ENCODE measurements at places on chromosomes 2 and 18.

DNA sequence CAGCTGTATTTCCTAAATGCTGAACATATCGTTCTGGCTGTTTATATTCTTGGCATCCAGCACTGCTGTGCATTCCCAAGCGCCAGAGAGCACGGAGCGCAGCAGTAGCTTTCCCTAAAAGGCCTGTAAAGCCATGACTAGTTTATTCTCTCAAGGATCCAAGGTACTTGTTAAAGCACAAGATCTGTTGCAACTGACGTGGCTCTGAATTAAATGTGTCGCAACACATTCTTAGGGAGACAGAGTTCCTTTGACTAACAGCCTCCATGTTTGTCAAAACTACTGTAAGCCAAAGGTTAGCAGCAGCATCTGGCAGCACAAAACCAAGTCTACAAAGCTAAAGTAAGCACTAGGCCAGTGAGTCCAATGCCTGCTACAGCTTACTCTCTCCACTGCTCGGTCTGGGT lies 188.6 kb upstream of the FN1 start:
- no peak overlapping the region for H3K27ac ChIP-seq
- no peaks in the 10 kb centered on the region for H3K27me3 ChIP-seq
- H3K4me3 ChIP-seq, result no peak overlapping the region
- peaks cover 2% of the 10 kb centered on the region for H3K4me1 ChIP-seq
- no peaks in the 10 kb centered on the region for H3K36me3 ChIP-seq

GRCh38 chr2:239106314-239106908 lies 258.5 kb downstream of the TWIST2 start:
- peaks cover 85% of the 10 kb centered on the region for H3K36me3 ChIP-seq
- DNase-seq, result no peak
- H3K4me3 ChIP-seq, result no peak overlapping the region
- no peaks in the 10 kb centered on the region for H3K27me3 ChIP-seq
- no peak overlapping the region for H3K27ac ChIP-seq

GRCh38 chr2:12199491-12200211 lies 453.2 kb downstream of the LPIN1 start:
- no peaks in the 10 kb centered on the region for H3K27me3 ChIP-seq
- no peak overlapping the region for H3K27ac ChIP-seq
- H3K36me3 ChIP-seq, result no peaks in the 10 kb centered on the region
- H3K4me3 ChIP-seq, result no peak overlapping the region

GRCh38 chr18:45667056-45667736 lies 51.9 kb downstream of the SLC14A2 start:
- H3K4me3 ChIP-seq, result no peak overlapping the region
- H3K36me3 ChIP-seq, result no peaks in the 10 kb centered on the region

- H3K36me3 ChIP-seq, result no peaks in the 10 kb centered on the region
- DNase-seq, result no peak
- H3K27me3 ChIP-seq, result peaks cover 13% of the 10 kb centered on the region
Observed at GRCh38 chr2:160062292-160063005, at the start of gene PLA2R1. Gene PLA2R1 (minus strand): TSS chr2:160062615. CDS start chr2:160062403, 212 bp downstream.

- H3K36me3 ChIP-seq, result no peaks in the 10 kb centered on the region
- H3K4me1 ChIP-seq, result no peaks in the 10 kb centered on the region
- H3K27ac ChIP-seq, result no peak overlapping the region
- DNase-seq, result no peak
Observed at GRCh38 chr2:238494573-238494961, 67.8 kb downstream of the ASB1 start.

DNA sequence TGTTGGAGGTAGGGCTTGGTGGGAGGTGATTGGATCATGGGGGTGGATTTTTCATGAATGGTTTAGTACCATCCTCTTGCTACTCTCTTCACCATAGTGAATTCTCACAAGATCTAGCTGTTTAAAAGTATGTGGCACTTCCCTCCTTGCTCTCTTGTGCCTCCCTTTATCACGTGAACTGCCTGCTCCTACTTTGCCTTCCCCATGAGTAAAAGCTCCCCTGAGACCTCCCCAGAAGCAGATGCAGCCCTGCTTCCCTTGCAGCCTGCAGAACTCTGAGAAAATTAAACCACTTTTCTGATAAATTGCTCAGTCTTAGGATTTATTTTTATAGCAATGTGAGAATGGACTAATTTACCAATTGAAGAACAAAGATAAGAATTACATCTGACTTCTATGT lies 223.1 kb downstream of the RNF144A start:
- H3K27ac ChIP-seq, result no peak overlapping the region
- DNase-seq, result no peak
- no peaks in the 10 kb centered on the region for H3K36me3 ChIP-seq
- no peak overlapping the region for H3K4me3 ChIP-seq

GRCh38 chr2:65278531-65278981 lies 50.9 kb downstream of the ACTR2 start:
- DNase-seq, result no peak
- H3K27me3 ChIP-seq, result no peaks in the 10 kb centered on the region
- H3K4me3 ChIP-seq, result no peak overlapping the region
- H3K27ac ChIP-seq, result no peak overlapping the region
- no peaks in the 10 kb centered on the region for H3K4me1 ChIP-seq

DNA sequence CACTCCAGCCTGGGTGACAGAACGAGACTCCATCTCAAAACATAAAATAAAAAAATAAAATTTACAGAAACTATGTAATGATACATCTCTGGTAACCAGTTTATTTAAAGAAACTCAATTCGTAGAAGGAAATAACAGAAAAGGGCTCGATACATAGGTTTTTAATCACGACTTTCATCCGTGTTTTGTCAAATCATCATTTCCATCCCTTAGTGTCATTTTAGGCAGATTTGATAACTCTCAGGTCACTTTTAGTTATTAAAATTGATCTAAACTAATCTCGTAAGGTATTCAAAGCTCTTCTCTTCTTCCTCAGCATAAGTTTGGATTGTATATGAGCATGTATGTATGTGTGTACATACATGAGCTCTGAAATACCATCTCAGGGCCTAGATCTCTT lies 59.3 kb upstream of the SPTBN1 start:
- H3K36me3 ChIP-seq, result no peaks in the 10 kb centered on the region
- no peak for DNase-seq
- no peak overlapping the region for H3K4me3 ChIP-seq
- no peaks in the 10 kb centered on the region for H3K4me1 ChIP-seq

GRCh38 chr2:207505728-207506127 lies 24.0 kb upstream of the CREB1 start:
- H3K4me3 ChIP-seq, result no peak overlapping the region
- no peak overlapping the region for H3K27ac ChIP-seq
- no peaks in the 10 kb centered on the region for H3K36me3 ChIP-seq
- H3K4me1 ChIP-seq, result peaks cover 39% of the 10 kb centered on the region

GRCh38 chr18:68766433-68766832 lies 31.4 kb upstream of the CCDC102B start:
- no peaks in the 10 kb centered on the region for H3K27me3 ChIP-seq
- DNase-seq, result no peak
- no peaks in the 10 kb centered on the region for H3K36me3 ChIP-seq
- no peak overlapping the region for H3K4me3 ChIP-seq
- no peaks in the 10 kb centered on the region for H3K4me1 ChIP-seq

GRCh38 chr2:186726938-186727337 lies 33.1 kb downstream of the FAM171B start:
- H3K27me3 ChIP-seq, result no peaks in the 10 kb centered on the region
- no peaks in the 10 kb centered on the region for H3K4me1 ChIP-seq
- H3K27ac ChIP-seq, result no peak overlapping the region
- H3K36me3 ChIP-seq, result no peaks in the 10 kb centered on the region
- H3K4me3 ChIP-seq, result no peak overlapping the region

DNA sequence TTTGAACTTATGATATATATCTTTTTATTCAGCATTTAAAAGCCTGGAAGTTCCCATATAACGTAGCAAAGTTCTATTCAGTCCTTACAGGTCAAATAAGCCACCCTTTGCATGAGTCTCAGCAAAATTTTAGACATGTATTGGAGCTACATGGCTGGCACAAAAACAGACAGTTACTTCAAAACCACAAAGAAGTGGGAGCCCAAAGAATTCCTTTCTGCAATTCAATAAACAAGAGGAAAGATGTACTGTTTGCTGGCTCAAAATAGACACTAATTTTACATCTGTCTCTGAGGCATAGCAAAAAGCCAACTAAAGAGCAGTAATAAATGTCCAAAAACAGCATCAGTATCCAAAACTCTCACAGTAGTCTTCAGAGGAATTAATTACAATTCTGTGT lies 87.0 kb downstream of the ZEB2 start:
- no peak overlapping the region for H3K27ac ChIP-seq
- peaks cover 5% of the 10 kb centered on the region for H3K4me1 ChIP-seq
- H3K36me3 ChIP-seq, result peaks cover 21% of the 10 kb centered on the region
- no peaks in the 10 kb centered on the region for H3K27me3 ChIP-seq
- H3K4me3 ChIP-seq, result no peak overlapping the region

GRCh38 chr2:210555555-210555954 lies 844 bp upstream of the CPS1 start:
- H3K36me3 ChIP-seq, result no peaks in the 10 kb centered on the region
- no peak for DNase-seq
- H3K27ac ChIP-seq, result no peak overlapping the region
- no peaks in the 10 kb centered on the region for H3K4me1 ChIP-seq
- no peaks in the 10 kb centered on the region for H3K27me3 ChIP-seq

DNA sequence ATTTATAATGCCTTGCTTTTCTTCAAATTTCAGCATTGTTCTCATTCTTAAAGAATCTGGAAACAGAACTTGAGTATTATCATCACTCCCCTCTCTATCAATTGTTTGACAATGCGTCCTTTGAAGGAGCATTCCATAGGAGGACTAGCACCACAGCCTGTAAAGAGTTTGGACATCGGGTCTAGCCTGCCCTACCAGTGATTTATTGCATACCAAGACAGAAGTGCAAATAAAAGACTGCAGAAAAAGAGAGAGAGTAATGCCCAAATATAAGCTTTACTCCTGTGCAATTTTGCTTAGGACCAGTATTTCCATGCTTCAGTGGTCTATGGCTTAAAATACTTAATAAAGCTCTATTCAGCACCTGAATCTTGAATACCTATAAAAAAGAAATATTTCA lies 55.4 kb upstream of the MAP2 start:
- H3K4me3 ChIP-seq, result no peak overlapping the region
- H3K27me3 ChIP-seq, result no peaks in the 10 kb centered on the region
- no peaks in the 10 kb centered on the region for H3K4me1 ChIP-seq
- no peaks in the 10 kb centered on the region for H3K36me3 ChIP-seq
- DNase-seq, result no peak

- no peaks in the 10 kb centered on the region for H3K36me3 ChIP-seq
- H3K4me1 ChIP-seq, result no peaks in the 10 kb centered on the region
- no peak for DNase-seq
- no peak overlapping the region for H3K4me3 ChIP-seq
- no peaks in the 10 kb centered on the region for H3K27me3 ChIP-seq
Observed at GRCh38 chr2:186101616-186102015, 363.0 kb downstream of the FSIP2 start.

- peak overlapping the region; percentile 79 for H3K27ac ChIP-seq
- peaks cover 81% of the 10 kb centered on the region for H3K4me1 ChIP-seq
- H3K4me3 ChIP-seq, result no peak overlapping the region
Observed at GRCh38 chr2:25305775-25306174, 36.0 kb downstream of the DNMT3A start.

GRCh38 chr18:5937795-5938194 lies 42.5 kb upstream of the TMEM200C start:
- no peak overlapping the region for H3K4me3 ChIP-seq
- H3K27me3 ChIP-seq, result no peaks in the 10 kb centered on the region
- no peak for DNase-seq
- H3K27ac ChIP-seq, result no peak overlapping the region
- H3K36me3 ChIP-seq, result no peaks in the 10 kb centered on the region

DNA sequence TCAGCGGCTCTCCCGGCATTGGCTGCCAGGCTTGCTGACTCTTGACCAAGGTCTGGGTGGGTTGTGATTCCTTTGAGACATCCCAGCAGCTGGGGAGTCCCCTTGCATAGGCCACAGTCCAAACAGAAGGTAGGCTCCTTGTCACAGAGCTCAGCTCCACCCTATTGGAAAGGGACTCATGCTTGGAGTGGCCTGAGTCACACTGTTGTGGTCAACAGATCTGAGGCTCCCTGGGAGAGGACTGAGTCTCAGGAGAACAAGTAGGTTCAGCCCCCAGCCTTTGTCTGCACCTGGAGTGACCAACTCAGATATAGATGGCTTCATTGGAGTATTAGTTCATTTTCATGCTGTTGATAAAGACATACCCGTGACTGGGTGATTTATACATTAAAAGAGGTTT lies 32.1 kb upstream of the SH3BP4 start:
- no peak overlapping the region for H3K27ac ChIP-seq
- no peaks in the 10 kb centered on the region for H3K27me3 ChIP-seq
- no peaks in the 10 kb centered on the region for H3K36me3 ChIP-seq
- no peak overlapping the region for H3K4me3 ChIP-seq
- no peaks in the 10 kb centered on the region for H3K4me1 ChIP-seq
- DNase-seq, result no peak

- DNase-seq, result no peak
- no peak overlapping the region for H3K27ac ChIP-seq
- peaks cover 7% of the 10 kb centered on the region for H3K36me3 ChIP-seq
- no peak overlapping the region for H3K4me3 ChIP-seq
- no peaks in the 10 kb centered on the region for H3K4me1 ChIP-seq
Observed at GRCh38 chr2:221478485-221478863, 93.6 kb downstream of the EPHA4 start.

DNA sequence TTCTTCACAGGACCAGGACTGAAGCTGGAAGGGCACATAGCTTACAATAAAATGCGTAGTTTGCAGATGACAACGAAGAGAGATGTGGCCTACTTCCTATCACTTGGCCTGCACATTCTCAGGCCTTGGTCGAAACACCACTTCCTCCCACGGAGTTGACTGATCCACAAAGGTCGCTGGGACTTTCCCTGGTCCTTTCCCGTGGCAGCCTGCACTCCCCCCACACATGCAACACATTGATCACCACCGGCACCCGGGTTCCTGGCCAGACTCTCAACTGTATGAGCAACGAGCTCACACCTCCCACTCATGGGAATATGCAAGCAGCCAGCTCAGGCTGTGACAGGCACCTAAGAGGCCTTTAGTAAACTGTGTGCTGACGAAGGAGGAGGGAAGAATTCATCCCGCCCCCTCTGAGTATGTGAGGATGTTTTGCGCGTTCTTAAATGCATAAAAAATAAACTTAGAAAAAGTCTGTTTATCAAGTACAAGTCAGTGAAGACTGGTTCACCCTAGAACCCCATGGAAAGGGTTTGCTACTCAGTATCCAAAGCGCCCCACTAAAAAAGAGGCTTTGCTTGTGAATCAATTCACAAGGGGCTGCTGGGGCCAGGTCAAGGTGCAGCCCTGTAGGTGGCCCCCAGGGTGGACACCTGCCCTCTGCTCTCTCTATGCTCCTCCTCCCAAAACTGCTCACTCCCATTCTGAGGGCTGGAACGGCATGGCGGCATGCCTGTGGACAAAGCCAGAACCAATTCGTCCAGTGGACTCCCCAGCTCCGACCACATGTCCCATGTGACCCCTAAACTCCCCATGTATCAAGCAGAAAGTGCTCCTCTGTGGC lies 154.3 kb downstream of the EIPR1 start:
- H3K36me3 ChIP-seq, result no peaks in the 10 kb centered on the region
- DNase-seq, result peak; percentile 90
- no peak overlapping the region for H3K4me3 ChIP-seq
- H3K27ac ChIP-seq, result peak overlapping the region; percentile 86
- H3K27me3 ChIP-seq, result no peaks in the 10 kb centered on the region
- H3K4me1 ChIP-seq, result peaks cover 30% of the 10 kb centered on the region

- H3K4me3 ChIP-seq, result no peak overlapping the region
- no peaks in the 10 kb centered on the region for H3K36me3 ChIP-seq
- no peaks in the 10 kb centered on the region for H3K4me1 ChIP-seq
- no peaks in the 10 kb centered on the region for H3K27me3 ChIP-seq
- no peak overlapping the region for H3K27ac ChIP-seq
- no peak for DNase-seq
Observed at GRCh38 chr2:18588049-18588448, 1.3 kb downstream of the NT5C1B start.

GRCh38 chr2:120669121-120669952 lies 66.3 kb upstream of the GLI2 start:
- DNase-seq, result no peak
- no peaks in the 10 kb centered on the region for H3K27me3 ChIP-seq
- H3K36me3 ChIP-seq, result no peaks in the 10 kb centered on the region
- no peak overlapping the region for H3K27ac ChIP-seq
- H3K4me1 ChIP-seq, result no peaks in the 10 kb centered on the region
- no peak overlapping the region for H3K4me3 ChIP-seq

Measured in natural killer cell (primary cell).